ENCODE measurements at places on chromosomes 12 and 14.

- no peak for DNase-seq
Measured at GRCh38 chr12:116172224-116172849, 105.2 kb downstream of the MED13L start.

GRCh38 chr14:95663226-95663797 is 22.9 kb upstream of the TCL1B start:
- DNase-seq, result no peak

GRCh38 chr12:93738199-93739058 is 61.3 kb downstream of the CRADD start:
- no peak for DNase-seq

DNA sequence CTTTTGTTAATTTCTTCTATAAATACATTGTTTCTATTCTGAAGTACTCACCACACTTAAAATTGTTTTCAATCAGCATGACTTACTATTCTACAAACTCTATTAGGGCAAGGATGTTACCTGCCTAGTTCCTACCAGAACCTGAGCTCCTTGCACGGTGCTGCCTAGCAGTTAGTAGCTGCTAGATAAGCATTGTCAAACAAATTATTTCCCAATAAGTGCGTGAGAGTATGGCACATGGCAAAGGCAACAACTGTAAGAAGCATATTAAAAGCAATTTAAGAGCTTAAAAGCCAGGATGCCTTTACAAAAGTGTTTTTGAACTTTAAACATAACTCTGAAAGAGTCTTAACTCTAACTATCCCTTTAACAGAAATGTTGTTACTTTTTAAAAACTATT is 8.2 kb upstream of the LYZ start:
- DNase-seq, result no peak

- no peak for DNase-seq
Measured at GRCh38 chr12:109531411-109531810, 41.9 kb downstream of the MMAB start.

GRCh38 chr12:123041042-123041531 is 60.6 kb downstream of the ARL6IP4 start:
- DNase-seq, result no peak

- no peak for DNase-seq
Measured at GRCh38 chr12:131716282-131716681, 5.4 kb downstream of the SFSWAP start.

GRCh38 chr14:102901633-102902032 is 20.8 kb upstream of the AMN start:
- DNase-seq, result no peak

DNA sequence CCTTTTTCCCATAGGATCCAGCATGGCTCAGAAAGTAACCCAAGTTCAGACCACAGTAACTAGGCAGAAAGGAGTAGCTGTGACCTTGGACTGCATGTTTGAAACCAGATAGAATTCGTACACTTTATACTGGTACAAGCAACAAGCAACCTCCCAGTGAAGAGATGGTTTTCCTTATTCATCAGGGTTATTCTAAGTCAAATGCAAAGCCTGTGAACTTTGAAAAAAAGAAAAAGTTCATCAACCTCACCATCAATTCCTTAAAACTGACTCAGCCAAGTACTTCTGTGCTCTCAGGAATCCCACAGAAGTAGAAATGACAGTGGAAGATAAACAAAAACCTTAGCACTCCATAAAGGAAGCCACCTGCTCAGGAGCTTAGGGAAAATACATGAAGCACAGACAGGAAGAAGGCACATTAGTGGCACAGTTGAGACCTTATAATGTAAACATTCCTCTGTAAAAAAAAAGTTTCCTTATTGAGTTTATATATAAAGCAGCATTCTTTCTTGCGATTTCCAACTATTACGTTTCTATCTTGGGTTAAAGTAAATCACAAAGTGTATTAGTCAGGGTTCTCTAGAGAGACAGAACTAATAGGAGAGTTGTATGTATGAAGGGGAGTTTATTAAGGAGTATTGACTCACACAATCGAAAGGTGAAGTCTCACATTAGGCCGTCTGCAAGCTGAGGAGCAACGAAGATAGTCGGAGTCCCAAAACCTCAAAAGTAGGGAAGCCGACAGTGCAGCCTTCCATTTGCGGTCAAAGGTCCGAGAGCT is 398.4 kb downstream of the DAD1 start:
- DNase-seq, result no peak

DNA sequence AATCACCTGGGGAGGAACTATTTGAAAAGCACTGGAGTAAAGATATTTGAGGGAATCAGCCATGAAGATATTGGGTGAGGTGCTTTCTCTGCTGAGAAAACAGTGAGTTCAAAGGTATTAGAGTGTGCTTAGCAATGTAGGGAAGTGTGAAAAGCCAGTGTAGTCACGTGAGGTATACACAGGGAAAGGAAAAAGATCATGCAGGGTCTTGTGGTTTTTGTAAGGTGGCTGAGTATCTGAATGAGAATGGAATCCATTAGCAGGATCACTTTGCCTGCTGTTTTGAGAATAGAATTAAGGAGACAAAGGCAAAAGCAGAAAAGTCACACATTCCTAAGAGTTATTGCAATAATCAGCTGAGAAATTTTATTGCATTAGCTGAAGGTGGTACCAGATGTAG is 193.0 kb downstream of the PIK3C2G start:
- no peak for DNase-seq

- DNase-seq, result no peak
Measured at GRCh38 chr14:70804556-70805162, 4.7 kb downstream of the MAP3K9 start.

GRCh38 chr12:30696486-30696885 is 817 bp upstream of the IPO8 start:
- DNase-seq, result no peak

DNA sequence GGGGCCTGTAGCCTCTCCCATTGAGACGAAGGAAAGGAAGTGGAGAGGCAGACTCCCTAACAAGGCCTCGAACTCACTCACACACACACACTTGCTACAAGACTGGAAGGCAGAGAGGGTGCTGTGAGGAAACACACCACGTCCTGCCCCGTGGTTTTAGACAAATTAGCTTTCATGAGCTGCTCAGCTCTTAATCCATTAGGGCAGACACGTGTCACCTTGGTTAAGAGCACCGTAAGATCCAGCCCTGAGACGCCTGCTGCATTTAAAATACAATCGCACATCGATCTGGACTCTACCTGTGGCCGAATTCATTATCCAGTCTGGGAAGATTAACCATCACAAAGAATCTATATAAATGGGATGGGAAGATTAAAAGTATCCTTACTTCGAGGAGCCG is 72.0 kb downstream of the RIMBP2 start:
- no peak for DNase-seq

- no peak for DNase-seq
Measured at GRCh38 chr12:92886131-92886530, 43.0 kb downstream of the EEA1 start.

- DNase-seq, result no peak
Measured at GRCh38 chr12:39935275-39935674, 170.6 kb downstream of the SLC2A13 start.

- no peak for DNase-seq
Measured at GRCh38 chr12:57011438-57012424, 4.6 kb downstream of the TAC3 start.

GRCh38 chr12:88630561-88630960 is 50.3 kb upstream of the KITLG start:
- DNase-seq, result no peak

- DNase-seq, result no peak
Measured at GRCh38 chr12:66050610-66051009, 79.9 kb downstream of the LLPH start.

- DNase-seq, result no peak
Measured at GRCh38 chr12:4107436-4107878, 166.1 kb upstream of the CCND2 start.

DNA sequence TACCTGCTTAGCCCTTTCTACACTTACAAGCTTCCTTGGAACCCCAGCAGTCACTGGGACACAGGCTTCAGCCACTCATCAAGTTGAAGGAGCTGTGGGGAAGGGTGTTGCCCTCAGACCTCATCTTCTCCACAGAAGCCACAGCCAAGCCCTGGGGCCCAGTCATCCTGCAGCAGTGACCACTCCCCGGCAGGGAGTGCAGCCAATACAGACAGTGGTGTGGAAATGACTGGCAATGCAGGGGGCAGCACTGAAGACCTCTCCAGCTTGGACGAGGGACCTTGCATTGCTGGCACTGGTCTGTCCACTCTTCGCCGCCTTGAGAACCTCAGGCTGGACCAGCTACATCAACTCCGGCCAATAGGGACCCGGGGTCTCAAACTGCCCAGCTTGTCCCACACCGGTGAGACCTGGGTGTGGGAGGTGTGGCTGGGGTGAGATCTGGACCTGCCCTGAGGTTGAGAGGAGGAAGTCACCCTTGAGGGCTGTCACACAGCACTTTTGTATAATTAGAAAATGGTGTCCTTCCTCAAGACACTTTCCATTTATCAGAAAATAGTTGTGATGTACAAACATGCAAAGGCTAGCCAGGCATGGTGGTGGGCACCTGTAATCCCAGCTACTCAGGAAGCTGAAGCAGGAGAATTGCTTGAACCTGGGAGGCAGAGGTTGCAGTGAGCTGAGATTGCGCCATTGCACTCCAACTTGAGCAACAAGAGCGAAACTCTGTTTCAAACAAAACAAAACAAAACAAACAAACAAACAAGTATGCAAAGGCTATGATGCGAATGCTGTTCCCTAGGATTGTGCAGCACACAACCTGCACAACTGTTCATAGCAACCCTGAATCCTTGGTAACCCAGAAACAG is 9.9 kb downstream of the GLI1 start:
- no peak for DNase-seq

- DNase-seq, result no peak
Measured at GRCh38 chr14:34060651-34060999, 109.8 kb upstream of the EGLN3 start.

- DNase-seq, result no peak
Measured at GRCh38 chr14:106883218-106883692, 1356.9 kb downstream of the TMEM121 start.

DNA sequence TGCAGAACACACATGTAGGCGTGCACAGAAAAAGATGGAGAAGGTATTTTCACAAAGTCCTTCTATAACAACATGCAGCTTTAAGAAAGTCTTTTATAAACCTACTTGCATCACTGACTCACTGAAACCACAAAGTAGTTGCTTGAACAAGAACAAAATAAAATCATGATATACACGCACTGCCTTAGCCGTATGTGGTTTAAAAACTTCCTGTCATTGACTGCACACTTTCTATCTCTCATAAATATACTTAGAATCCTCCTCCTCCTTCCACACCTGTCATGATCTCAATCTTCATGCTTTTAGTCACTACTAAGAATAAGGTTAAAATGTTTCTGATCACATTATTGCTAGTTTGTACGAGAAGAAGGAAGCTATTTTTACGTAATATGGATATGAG is 31.8 kb upstream of the RAD51AP1 start:
- DNase-seq, result no peak

DNA sequence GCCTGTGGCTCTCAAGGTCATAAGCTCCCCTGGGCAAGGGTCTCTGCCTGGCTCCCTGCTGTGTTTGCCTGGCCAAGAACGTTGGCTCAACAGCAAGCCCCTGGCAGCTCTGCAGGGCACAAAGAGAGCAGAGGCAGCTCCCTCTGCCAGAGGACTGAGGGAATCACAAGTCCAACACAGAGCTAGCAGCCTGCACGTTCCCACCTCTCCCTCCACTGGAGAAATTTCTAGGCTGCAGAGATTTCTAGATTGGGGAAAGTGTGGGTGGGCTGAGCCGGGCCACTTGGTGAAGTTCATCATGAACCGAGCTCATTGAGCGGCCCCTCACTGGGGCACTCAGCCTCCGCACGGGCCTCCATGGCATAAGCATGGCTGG is 19.8 kb downstream of the ZFYVE21 start:
- DNase-seq, result no peak

- DNase-seq, result no peak
Measured at GRCh38 chr14:77641534-77642341, 25.3 kb upstream of the SPTLC2 start.

DNA sequence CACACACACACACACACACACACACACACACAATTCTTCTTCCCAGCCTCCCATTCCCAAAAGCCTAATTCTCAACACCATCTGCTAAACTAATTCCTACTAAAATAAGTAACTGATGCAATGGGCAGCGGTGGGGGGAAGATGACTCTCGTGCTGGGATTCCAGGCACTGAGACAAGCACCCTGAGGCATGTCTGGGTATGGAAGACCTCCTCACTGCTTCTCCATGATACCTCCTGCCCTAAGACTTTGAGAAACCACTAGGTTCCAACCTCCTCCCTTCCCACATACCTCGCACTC is 789 bp upstream of the VWF start:
- no peak for DNase-seq

DNA sequence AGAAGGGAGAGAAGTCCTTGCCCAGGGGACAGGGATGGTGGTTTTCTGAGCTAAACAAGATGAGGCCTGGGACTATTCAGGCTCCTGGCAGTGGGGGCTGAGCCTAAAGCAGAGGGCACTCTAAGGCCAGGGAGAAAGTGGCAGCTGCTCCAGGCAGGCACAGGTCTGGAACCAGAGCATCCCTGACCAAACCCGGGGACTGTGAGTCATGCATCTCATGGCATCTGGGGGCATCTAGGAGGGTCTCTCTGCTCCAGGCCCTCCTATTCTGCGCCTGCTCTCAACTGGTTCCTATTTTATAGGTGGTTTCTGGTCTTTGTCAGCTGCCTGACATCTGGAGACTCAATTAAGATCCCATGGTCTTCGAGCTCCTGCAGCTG is 11.6 kb downstream of the KRT7 start:
- DNase-seq, result no peak

- DNase-seq, result no peak
Measured at GRCh38 chr12:41436076-41436475, 248.0 kb downstream of the PDZRN4 start.

GRCh38 chr14:52007637-52008036 is 18.3 kb downstream of the RTRAF start:
- DNase-seq, result no peak

GRCh38 chr14:95290871-95291431 is 28.8 kb downstream of the CLMN start:
- DNase-seq, result peak; percentile 73

- no peak for DNase-seq
Measured at GRCh38 chr14:103908580-103908979, 19.7 kb upstream of the TDRD9 start.

- DNase-seq, result no peak
Measured at GRCh38 chr12:57129889-57130288, 1.6 kb downstream of the LRP1 start.

DNA sequence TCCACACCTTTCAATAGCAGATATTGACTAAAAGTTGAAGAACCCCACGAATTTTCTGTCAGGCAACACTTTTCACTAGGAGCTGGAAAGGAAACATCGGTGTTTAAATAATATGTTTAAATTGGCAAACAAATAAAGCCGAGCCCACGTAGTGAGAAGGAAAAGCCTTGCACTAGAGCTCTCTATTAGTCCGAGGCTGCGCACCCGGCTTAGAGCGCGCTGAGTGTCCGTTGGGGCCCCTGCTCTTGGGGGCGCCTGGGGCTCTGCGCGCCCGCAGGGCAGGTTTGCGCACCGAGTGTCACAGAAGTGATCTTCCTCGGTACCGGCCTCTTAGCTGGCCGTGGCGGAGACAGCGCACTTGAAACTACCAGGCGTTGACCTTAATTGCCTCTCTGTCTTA is 6.4 kb downstream of the TTC6 start:
- no peak for DNase-seq

- no peak for DNase-seq
Measured at GRCh38 chr12:112166051-112167015, 41.0 kb downstream of the TRAFD1 start.
